ENCODE measurements at places on chromosomes 16 and 17.

- DNase-seq = no peak
These were observed 20.2 kb upstream of the CPSF4L start for GRCh38 chr17:73281928-73282327.

DNA sequence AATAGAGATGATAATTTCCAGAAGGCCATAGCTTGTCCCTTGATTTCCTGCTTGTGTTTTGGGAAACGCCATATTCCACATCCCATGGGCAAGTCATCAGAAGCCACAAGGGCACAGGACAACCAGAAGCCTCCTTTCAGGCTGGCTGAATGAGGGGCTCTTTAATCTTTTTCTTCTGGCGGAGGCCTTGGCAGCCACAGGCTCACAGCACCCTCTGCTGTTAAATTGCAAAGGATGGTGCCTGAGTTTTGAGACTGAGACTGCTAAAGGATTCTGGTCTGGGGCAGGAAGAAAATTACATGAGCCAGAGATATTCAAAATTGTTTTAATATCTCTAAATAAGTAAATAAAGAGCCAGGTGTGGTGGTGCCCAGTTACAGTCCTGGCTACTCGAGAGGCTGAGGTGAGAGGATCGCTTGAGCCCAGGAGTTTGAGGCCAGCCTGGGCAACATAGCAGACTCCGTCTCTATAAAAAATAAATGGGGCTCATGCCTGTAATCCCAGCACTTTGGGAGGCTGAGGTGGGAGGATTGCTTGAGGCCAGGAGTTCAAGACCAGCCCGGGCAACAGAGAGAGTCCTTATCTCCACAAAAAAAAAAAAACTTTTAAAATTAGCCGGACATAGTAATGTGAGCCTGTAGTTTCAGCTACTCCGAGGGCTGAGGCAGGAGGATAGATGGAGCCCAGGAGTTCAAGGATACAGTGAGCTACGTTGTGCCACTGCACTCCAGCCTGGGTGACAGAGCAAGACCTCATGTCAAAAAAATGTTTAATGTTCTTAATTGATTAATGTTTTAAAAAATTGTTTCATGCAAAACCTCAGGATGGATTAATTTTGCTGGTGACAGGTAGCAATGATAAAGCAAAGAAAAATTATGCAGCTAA lies 26.3 kb downstream of the AARSD1 start:
- peak; percentile 81 for DNase-seq

GRCh38 chr17:19987897-19988296 lies 10.3 kb upstream of the AKAP10 start:
- no peak for DNase-seq

GRCh38 chr16:11700264-11701029 lies 32.2 kb downstream of the SNN start:
- peak; percentile 42 for DNase-seq

DNA sequence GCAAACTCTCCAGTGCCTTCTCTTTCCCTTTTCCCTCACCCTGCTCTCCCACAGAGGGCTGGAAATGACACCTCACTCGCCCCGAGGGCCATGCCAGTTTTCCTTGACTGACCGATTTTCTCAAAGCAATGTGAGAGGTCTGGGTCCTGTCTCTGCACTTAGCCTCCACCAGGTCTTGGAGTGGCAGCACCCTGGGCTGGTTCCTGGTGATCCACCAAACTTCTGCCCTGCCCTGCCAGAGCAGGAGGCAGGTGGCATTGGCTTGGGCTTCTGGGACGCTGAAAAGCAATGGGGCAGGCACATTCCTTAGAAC lies 97.5 kb downstream of the RAB11FIP4 start:
- DNase-seq = no peak

DNA sequence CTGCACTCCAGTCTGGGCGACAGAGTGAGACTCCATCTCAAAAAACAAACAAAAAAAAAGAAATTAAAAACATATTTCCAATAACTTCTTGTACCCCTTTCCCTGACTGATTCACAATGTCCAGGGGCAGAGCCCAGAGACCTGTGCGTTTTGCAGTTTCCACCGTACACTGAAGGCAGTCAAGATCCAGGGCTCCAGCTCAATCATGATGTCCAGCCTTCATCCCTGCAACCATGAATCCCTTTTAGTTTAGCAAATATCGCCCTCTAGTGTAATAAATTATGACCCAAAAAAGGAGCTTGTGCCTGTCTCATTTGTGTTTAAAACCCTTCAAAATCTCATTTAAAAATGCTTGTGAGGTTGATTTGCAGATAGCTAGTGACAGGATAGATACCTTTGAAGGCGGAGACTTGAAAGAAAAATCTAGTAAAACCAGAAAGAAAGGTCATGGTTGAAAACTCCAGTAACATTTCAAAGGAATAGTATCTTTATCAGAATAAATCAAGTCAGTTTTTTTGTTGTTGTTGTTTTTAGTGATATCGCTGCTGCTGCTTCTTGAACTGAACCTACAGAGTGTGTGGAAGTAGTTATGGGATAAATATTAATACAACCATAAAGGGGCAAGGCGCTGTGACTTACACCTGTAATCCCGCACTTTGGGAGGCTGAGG lies 3.7 kb upstream of the ERN1 start:
- peak; percentile 92 for DNase-seq

- DNase-seq = no peak
These were observed 1.2 kb upstream of the NCBP3 start for GRCh38 chr17:3847165-3847670.

DNA sequence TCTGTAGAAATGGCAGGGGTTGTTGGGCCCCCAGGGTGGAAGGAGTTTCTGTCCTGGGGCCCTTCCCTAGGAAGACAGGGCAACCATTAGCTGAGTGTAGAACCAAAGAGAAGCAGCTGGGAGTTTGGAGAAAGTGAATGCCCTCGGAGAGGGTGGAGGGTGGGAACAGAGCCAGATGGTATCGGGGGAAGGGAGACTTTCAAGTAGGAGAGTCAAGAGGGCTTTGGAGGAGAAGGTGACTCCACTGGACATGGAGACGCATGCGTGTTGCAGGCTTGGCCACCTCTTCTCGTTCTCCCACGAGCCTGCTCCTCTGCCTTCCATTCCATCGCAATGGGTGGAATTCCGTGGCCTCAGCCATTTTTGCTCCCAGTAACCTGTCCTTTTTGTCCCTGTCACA lies 19.4 kb downstream of the SLC47A1 start:
- DNase-seq = no peak

DNA sequence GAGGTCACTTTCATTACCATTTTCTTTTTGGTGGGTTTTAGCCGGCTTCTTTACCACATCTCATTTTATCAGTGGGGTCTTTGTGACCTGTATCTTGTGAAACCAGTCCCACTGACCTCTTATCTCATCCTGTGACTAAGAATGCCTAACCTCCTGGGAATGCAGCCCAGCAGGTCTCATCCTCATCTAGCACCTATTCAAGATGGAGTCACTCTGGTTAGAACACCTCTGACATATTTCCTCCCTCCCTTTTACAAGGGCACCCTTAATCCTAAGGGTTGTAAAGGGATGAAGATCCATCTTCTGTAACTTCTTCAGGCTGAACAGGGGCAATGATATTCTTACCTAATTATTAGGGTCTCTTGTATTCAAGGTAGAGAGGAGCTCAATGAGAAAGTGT lies 107.9 kb upstream of the HAS3 start:
- no peak for DNase-seq

DNA sequence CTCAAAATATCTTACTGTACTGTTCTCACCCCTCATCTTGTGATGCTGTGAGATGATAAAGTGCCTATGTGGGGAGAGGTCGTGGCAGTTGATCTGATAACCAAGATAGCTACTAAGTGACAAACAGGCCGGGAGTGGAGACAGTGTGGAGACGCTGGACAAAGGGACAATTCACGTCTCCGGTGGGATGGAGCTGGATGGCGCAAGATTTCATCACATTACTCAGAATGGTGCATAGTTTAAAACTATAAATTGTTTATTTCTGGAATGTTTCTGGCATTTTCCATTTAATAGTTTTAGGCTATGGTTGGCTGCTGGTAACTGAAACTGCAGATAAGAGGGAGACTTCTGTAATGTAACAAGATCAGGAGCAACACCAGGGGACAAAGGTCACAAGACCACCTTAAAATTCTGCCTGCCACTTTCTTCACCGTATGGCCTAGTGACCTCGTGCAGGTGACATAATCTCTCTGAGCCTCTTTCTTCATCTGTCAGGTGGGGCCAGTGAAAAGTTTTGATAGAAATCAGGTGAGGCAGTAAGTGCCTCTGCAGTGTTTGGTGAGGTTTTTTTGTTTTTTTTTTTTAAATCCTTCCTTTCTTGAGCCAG lies 54.4 kb upstream of the LGALS9 start:
- DNase-seq = no peak

DNA sequence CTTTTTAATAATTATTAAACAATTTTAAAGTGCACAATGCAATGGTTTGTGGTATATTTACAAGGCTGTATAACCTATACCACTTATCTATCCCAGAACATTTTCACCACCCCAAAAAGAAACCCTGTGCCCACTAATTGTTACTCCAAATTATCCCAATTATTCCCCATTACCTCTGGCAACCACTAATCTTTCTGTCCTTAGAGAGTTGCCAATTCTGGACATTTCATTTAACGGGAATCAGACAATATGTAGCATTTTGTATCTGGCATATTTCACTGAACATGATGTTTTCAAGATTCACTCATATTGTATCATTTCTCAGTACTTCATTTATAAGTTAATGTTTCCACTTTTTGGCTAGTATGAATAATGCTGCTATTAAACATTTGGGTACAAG lies 103.1 kb upstream of the NACA2 start:
- no peak for DNase-seq

GRCh38 chr17:14332331-14332730 lies 31.4 kb downstream of the HS3ST3B1 start:
- DNase-seq = no peak

- DNase-seq = peak; percentile 8
These were observed 706 bp downstream of the SHISA6 start for GRCh38 chr17:11241611-11242226.
